T-helper 2 cell (primary cell): ENCODE measurements at places on chromosomes 12 and 14.
A peak's percentile ranks its signal among the peaks of the same experiment; 100 is the strongest.

GRCh38 chr14:105840266-105841021 lies 314.1 kb downstream of the TMEM121 start:
- no peak for DNase-seq

GRCh38 chr12:9707864-9708808 lies 24.8 kb downstream of the CLECL1 start:
- peak; percentile 49 for DNase-seq

- DNase-seq, result no peak
Measured at GRCh38 chr14:73472185-73473114, 14.1 kb upstream of the NUMB start.

- DNase-seq, result no peak
Measured at GRCh38 chr12:113940357-113941207, 25.5 kb downstream of the RBM19 start.

DNA sequence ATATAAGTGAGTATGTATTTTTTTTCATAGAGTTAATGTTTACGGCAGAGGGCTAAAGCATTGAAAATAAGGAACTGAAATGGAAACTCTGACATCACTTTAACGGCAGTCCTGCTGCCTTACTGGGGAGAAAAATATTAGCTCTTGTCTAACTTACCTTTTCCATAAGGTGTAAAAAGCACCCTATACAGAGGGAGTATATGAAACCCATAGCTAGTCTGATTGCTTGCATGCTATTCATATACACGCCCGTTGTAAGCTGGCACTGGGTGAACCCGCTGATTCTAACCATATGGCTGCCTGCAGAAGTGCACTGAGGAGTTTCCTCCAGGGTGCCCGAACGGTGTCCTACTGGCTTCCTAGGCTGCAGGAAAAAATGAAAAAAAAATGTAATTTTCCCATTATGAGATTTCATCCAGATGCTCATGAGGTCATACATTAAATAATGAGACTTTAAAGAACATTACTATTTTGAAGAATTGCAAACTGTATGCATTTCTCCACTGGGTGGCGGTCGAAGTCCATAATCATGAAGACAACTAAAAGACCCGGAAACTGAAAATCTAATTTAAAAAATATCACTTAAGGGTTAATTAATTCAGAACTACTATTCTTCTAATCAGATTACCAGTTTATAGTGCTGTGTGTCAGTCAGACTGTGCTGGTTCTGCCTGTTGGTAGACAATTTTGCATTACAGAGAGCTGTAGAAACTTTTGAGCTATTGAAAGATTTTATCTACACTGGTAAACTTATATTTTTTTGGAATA lies 144.7 kb downstream of the ALX1 start:
- DNase-seq, result peak; percentile 19

GRCh38 chr12:18898470-18898869 lies 160.6 kb downstream of the CAPZA3 start:
- no peak for DNase-seq

DNA sequence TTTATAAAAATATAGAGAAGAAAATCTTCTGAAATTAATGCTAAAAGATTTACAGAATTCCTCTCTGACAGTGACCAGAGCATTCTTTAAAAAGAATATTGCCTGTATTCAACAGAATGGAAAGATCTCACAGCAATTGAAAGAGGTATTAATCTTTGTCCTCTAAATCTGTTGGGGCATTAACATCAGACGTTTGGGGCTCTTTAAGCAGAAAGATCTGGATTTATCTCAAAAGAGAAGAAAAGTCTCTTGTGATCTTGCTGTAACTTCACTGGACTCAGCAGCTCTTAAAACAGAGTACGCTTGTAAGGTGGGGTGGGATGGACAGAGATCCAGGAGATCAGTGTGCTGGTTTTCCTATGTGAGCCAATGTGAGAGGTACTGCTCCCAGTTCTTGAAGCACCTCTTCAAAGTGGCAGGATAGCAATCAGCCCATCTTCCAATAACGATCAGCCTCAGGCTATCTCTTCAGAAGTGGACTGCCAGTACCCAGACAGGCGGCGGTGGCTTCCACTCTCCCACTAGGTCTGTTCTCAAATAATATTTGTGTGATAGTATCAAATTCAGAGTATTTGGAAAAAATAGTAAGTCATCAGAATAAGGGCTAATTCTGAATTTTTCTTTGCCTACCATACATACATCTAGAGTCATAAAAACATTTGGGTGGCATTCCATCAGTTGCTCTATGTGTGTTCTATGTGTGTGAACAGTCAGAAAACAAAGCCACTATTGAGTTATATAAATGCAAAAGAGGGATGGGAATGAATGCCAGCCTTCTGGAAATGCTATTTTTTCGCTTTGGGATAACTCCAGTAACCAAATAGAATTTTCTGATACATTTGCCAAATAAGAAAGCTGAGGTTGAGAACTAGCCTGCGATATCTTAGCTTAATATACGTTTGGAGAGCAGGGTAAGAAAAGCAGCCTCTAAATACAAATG lies 237.4 kb upstream of the RGS6 start:
- DNase-seq, result no peak

- no peak for DNase-seq
Measured at GRCh38 chr14:72541546-72541945, 352.4 kb downstream of the DPF3 start.

DNA sequence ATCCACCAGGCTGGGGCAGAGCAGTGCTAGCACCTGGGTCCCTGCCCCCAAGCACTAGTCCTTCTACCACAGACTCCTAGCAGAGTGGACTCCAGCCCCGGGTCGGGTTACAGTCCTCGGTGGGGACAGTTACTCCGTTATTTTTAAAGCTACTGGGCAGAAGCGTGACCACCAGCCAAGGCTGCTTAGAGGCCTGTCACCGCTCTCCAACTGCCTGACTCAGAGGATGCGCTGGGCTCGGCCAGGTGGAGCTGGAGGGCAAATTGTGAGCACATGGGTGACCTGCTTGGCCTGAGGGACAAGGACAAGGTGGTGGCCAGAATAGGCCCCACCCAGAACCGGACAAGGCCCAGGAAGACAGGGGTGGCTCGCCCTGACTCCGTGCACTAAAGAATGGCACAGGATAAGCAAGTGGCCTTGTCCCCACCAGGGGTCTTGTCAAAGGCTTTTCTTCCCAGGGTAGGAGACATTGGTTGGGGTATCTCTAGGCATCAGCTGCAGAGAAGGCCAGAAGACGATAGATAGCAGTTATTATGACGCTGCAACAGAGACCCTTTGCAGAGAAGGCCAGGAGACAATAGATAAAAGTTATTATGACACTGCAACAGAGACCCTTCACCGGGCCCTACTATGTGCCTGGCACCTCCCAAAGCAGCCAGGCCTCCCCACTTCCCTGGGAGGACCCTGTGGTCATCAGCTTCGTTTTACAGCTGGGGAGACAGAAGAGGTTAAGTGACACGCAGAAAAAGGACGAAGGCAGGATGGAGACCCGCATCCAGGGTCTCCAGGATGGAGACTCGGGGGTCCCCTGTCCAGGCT lies 1.6 kb downstream of the ABCB9 start:
- DNase-seq, result no peak

- DNase-seq, result no peak
Measured at GRCh38 chr14:93749076-93749420, 39.2 kb downstream of the PRIMA1 start.
